Dermis microvascular lymphatic vessel endothelial cell (primary cell): ENCODE measurements at places on chromosomes 2 and 18. TPM values are rescaled to one million over a fixed set of nuclear protein-coding genes. Genes with fewer than 3 reads are reported as not detected.

MAL gene
- total RNA-seq, result not detected in 2 replicates

GRCh38 chr18:65753520-65753919 is 2.7 kb downstream of the CDH7 start:
- no peak for DNase-seq

GRCh38 chr2:98528349-98528748 is 80.0 kb downstream of the COA5 start:
- DNase-seq, result no peak

AFF3 gene
- total RNA-seq, result under 0.01 TPM in 2 replicates

AKAIN1 gene
- total RNA-seq, result not detected in 2 replicates

DNA sequence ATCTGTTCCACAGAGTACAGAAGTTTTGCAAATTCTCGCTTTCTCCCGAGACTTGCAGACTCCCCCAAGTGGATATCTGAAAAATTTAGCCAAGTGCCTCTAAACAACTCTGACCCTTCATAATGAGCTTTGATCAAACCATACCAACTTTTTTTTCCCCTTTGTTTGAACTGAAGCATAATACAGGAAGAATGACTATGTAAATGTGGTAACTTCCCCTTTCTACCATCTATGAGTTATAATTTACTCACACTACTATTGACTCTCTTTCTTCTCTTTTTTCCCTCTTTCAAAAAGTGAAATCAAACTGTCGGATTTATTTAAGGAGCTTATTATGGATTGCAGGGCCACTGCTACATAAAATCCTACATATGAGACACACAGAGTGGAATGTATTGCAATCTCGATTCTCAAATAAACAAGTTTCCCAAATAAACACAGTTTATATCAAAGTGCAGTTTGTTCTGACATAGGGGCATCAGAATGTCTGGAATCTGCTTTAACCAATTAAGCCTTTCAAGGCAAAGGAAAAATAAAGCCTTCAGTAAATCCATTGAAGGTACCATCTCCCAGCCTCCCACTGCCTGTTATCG is 1.4 kb upstream of the ZNF804A start:
- no peak for DNase-seq

LIMS1 gene
- 217 and 543 TPM in 2 replicates for total RNA-seq

DNA sequence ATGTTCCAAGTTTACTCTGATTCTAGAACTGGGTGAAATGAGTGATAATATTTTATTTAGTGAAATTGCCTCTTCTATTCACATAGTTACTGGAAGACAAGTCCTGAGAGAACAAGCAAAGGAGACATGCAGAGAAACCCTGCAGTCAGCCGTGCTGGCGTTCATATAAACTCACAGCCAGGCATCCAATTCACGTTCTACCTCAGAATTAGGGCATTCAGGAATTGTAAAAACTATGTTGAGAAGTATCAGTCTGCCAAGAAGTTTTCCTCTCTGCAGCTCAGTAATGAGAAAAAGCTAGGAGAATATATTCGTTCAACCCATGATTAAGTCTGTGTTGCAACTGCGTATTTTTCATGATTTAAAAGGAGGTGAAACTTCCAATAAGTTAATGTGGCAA is 156.2 kb upstream of the DSEL start:
- DNase-seq, result no peak

- DNase-seq, result no peak
Observed at GRCh38 chr2:88032070-88032702, 15.8 kb upstream of the RNU2-63P start.

DPP10 gene
- not detected in 2 replicates for total RNA-seq

CYP26B1 gene
- 0.25 TPM in 1 of 2 replicates, not detected in the other for total RNA-seq

ABCB11 gene
- total RNA-seq, result not detected in 2 replicates

- no peak for DNase-seq
Observed at GRCh38 chr2:51859260-51859659, 827.3 kb upstream of the NRXN1 start.

- no peak for DNase-seq
Observed at GRCh38 chr2:150532879-150533278, 45.4 kb upstream of the RND3 start.

CDH19 gene
- under 0.01 TPM in 2 replicates for total RNA-seq

GRCh38 chr2:209121691-209122090 is 302.2 kb upstream of the MAP2 start:
- DNase-seq, result no peak

DNA sequence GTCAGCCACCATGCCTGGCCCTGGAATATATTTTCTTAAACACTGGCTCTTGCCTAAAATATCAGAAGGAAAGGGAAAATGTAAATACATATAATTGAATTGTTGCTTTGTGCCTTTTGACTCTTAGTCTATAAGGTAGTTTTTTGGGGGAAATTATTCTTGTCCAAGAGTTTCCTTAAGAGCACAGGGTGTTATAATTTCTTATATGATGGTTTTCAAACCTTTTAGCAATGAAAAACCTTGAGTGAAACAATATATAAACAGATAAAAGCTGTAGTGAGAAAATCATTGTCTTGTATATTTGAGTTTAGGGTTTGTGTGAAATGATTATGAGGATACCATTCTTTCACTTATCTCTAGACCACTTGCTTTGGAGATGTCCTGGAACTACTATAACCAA is 40.2 kb downstream of the DDX1 start:
- DNase-seq, result no peak

DNA sequence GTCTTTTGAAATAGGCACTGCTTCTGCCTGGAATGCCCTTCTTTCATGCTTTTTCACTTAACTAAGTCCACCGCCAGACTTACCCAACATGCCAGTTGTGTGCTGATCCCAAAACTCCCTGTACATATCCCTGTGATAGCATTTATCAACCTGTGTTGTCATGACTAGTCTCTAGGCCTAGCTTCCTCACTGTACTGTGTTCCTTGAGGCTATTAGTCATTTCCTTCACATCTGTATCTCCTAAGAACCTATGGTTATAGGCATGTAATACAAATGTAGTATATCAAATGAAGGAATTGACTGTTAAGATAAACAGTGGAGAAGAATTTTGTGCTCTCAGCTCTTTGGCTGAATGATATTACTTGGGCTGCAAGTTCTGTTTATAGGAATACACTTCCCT is 184.3 kb downstream of the CYRIA start:
- no peak for DNase-seq

AAMP gene
- 126 and 132 TPM in 2 replicates for total RNA-seq

DNA sequence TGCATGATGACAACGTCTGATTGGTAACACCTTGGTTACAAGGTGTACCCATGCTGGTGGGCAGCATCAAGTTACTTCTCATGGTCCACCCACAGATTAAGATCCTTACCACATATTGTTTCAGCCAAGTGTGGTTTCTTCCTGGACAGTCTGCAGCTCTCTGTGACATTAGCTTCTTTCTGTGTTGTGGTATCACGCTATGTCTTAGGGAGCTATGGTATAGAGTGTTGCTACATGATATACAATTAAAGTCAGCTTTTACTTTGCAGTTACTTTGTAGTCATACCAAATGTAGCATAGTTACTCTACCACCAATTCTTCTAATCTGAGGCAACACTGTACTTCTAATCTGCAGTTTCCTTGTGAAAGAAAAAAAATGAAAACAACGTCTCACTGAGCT is 48.8 kb downstream of the ZCCHC2 start:
- no peak for DNase-seq

DNA sequence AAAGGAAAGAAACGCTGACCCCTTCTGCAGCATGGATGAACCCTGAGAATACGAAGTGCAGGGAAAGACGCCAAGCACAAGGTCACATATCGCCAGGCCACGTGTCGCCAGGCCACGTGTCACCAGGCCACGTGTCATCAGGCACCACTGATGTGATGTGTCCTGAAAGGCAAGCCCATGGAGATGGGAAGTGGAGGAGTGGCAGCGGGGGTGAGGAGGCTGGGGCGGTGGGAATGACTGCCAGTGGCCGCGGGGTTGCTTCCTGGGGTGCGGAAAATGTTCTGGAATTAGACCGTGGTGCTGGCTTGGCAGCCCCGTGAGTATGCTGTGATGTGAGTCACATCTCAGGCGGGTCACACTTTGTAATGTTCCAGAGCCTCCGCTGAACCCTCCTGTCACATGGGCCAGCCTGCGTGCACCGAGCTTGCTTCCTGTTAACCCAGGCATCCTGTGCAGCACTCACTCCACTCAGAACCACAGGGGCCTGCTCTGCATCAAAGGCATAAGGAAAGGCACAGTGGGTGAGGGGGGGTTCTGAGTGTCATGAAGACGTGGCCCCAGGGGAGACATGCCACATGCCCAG is 39.0 kb downstream of the SLC66A2 start:
- peak; percentile 59 for DNase-seq

- no peak for DNase-seq
Observed at GRCh38 chr2:98472961-98473746, 28.5 kb downstream of the INPP4A start.

CBLN2 gene
- total RNA-seq, result under 0.01 TPM in 1 of 2 replicates, not detected in the other

DNA sequence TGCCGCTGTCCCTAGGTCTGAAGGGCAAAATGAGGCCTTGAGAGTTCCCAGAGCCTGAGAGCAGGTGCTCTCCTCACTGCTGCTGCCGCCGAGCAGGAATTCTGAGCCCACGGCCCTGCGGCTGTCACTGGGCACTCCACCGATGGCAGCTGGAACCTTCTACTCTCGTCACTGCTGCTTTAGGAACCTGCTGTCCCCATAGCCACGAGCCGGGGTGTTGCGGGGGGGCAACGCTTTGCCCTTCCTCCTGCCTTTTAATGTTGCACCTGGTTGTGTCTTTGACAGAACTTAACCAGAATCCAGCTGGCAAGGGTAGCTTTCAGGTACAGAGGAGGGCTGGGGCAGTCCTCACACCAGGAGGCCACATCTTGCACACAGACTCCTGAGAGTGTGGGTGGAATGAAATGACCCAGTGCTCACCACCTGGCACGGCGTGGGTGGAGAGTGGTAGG is 32.3 kb downstream of the NCK2 start:
- DNase-seq, result no peak

GRCh38 chr2:172813314-172813888 is 77.8 kb downstream of the RAPGEF4 start:
- DNase-seq, result peak; percentile 51

ABCG5 gene
- total RNA-seq, result not detected in 2 replicates

PRKAG3 gene
- total RNA-seq, result not detected in 2 replicates

GRCh38 chr2:33033606-33034081 is 86.9 kb downstream of the LTBP1 start:
- peak; percentile 70 for DNase-seq

GRCh38 chr2:72738096-72738495 is 87.7 kb downstream of the EXOC6B start:
- no peak for DNase-seq

PLA2R1 gene
- 16.2 and 26.9 TPM in 2 replicates for total RNA-seq

GRCh38 chr2:9473985-9474360 is 378 bp upstream of the IAH1 start:
- no peak for DNase-seq

DNA sequence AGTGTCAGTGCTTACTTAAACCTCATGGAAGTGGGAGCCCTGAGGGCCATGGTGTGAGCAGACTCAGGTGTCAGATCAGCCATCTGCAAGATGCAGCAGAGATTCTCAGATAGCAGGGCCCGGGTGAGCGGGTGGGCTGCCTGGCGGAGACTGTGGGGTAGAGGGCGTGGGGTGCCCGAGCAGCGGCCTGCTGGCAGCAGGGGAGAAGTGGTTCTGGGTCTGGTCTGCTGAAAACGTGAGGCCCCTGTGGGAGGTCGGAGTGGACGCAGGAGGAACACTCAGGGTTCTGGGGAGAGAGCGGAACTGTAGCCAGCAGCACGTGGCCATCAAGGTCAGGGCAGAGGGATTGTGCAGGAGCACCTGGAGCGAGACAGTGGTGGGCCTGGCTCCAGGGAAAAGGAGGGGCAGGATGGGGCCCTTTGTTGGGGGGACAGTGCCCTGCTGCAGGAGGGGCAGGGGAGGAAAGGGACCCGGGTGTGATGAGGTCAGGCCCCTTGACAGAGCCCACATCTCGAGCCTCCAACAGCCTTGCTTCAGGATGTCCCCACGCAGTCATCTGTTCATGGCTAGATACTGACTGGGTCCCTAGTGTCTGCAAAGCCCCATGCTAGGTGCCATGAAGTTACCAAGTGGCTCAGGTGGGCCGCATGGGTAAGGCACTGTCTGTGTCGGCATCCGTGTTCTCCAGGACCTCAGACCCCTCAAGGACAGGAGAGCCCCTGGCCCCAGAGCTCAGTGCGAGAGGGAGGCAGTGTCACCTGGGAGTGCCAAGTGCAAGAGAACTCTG is 2.7 kb upstream of the ESPNL start:
- DNase-seq, result no peak
